MM.1S (cell line): ENCODE measurements at places on chromosomes 1 and 21.

DNA sequence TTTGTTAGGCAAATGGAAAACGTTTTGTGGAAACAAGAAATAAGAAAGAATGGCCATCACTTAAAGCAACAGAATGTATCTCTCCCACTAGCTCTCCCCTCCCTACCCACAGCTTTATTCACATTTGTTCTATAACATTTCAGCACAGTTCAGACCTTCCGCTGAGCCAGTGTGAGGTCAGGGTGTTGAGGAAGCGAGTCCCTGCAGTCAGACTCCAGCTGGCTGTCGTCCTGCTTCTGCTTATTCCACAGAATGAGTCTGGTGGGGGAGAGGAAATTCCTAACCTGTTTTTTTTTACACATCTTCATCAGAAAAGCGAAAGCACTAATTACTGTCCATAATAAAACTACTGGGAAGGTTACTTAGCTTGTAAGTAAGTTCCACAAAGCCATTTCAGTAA, 39.0 kb downstream of the MRPL39 start:
- DNase-seq, result no peak

DNA sequence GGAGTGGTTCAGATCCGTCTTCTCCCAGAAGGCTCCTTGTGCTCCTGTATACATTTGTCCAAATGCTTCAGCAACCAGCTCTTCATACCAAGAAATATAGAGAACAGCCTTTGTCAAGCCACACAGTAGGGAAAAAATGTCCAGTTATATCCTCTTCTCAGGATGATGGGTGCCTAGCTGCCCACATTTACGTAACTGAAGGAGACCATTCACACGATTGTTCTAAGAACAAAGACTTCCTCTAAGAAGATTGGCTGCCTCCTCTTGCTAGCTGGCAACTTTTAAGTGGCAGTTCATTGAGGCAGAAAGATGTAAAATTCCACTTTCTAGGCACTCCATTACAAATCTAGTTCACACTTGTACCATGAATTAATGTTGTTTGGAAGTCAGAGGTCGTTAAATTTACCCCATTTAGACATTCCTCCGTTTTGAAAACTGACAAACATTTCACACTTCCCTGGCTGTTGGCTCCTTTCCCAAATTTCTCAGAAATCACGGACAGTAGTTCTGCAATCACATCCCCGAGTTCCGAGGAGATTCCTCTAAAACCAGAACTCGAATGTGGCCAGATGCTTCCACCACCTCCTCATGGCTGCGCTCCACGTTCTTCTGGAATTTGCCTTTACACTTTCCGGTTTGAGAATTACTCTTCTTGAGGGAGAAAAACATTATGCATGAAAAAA, 45.6 kb upstream of the CSF1 start:
- no peak for DNase-seq

DNA sequence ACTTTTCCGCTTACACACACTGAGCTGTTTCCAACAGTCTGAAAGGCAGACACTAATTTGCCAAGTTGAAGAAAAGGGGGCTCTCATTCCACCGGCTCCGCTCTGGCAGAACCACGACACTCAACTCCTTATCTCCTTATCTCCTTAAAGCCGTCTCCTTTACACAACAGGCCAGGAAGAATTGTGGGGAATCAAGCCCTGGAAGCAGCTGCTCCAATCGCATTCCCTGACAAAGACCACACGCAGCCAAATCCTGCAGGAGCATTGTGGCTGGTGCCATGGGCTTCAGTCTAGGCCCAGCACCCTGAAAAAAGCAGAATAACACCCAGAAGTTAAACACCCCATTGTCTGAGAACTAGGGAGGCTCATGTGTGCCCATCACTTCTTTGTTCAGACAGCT, 24.1 kb downstream of the SUSD4 start:
- DNase-seq, result no peak

DNA sequence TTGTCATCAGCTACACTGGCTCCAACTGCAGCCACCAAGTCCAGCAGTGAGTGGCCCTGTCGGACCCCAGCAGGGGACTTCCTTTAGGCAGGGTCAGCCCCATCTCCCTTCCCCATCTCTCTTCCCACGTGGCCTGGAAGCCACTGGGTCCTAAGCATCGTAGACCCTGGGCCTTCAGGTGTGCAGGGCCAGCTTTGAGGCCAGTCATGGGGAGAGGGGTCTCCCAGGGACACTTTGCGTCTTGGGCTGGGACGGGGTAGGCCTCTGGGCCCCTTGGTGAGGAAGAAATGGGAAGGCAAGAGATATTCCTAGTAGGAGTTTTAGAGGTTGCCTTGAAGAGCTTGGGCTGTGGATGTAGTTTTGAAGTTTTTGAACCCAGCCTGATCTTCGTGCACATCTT, 12.1 kb upstream of the MIIP start:
- DNase-seq, result no peak

- no peak for DNase-seq
These were observed 4.2 kb upstream of the CHD1L start for GRCh38 chr1:147238053-147238902.

GRCh38 chr1:17369466-17369865, 2.5 kb upstream of the PADI6 start:
- DNase-seq, result no peak
